ENCODE measurements at places on chromosomes 4 and X. TPM values are rescaled to one million over a fixed set of nuclear protein-coding genes. Genes with fewer than 3 reads are reported as not detected.

The KLHL13 gene
- total RNA-seq, result 0.45 TPM

- H3K36me3 ChIP-seq, result no peaks in the 10 kb centered on the region
- H3K4me1 ChIP-seq, result peaks cover 28% of the 10 kb centered on the region
- H3K27me3 ChIP-seq, result no peaks in the 10 kb centered on the region
- DNase-seq, result no peak
These were observed 59.6 kb downstream of the STK32B start for GRCh38 chr4:5110901-5111300.

DNA sequence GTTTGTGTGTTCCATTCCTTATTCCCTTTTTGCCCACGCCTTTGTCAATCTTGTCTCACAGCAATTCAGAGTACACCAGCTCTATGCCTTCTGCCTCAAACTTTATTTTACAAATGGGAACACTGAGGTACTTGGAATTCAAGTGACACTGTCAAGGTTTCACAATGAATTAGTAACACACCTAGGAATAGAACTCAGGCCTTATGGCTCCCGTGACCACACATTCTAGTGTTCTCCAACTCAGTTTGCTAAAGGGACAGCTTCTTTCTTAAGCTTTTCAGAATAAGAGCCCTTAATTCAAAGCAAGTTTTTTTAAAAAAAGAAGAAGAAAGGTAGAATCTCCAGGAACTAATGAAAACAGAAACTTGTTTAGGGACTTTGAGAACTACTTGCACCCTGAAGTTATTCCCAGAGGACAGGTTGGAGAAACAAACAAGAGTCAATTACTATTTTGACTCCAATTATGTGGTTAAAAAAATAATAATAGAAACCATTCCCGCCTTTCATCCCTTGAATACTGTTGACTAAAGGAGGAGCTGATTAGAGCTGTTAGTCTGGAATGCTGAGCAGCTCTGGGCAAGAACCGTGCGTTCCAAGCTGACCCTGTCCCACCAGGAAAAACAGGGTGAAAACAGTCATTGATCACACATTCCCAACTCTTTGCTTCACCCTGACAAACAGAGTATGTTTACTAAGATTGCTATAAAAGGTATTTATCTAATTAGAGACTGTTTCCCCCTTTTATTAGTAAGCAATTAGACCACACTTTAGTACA is 408.8 kb upstream of the CNKSR2 start:
- H3K4me3 ChIP-seq, result no peak overlapping the region
- no peaks in the 10 kb centered on the region for H3K27me3 ChIP-seq
- H3K4me1 ChIP-seq, result no peaks in the 10 kb centered on the region
- no peak for DNase-seq
- no peak overlapping the region for H3K27ac ChIP-seq

DNA sequence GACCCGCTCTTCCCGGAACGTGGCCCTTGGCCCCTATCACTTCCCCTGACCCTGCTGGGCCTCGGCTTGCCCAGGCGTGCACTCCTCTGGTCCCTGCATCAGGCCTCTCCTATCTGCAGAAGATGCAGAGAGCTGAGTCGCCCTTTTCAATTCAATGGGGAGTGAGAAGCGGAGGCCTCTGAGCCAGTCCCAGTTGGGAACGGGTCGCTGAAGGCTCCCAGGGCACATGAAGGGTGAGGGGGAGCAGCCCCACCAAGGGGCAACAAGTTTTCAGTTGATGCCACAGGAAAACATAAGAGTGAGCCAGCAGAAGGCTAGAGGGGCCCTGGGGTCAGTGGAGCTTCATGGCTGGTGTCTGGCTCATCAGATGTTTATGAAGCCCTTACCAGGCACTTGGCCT is 17.1 kb downstream of the PSAPL1 start:
- DNase-seq, result no peak
- H3K27ac ChIP-seq, result no peak overlapping the region
- no peaks in the 10 kb centered on the region for H3K4me1 ChIP-seq
- no peak overlapping the region for H3K4me3 ChIP-seq

- peak; percentile 94 for DNase-seq
- no peaks in the 10 kb centered on the region for H3K27me3 ChIP-seq
- no peaks in the 10 kb centered on the region for H3K36me3 ChIP-seq
- H3K4me1 ChIP-seq, result peaks cover 16% of the 10 kb centered on the region
- H3K27ac ChIP-seq, result peak overlapping the region; percentile 89
- peak overlapping the region; percentile 81 for H3K4me3 ChIP-seq
These were observed 2.9 kb downstream of the MAML3 start for GRCh38 chr4:140150886-140151698.

The KIF4A gene
- total RNA-seq, result 4.5 TPM

The ASMT gene
- not detected for total RNA-seq

The PAGE2B gene
- total RNA-seq, result not detected

The FATE1 gene
- not detected for total RNA-seq

DNA sequence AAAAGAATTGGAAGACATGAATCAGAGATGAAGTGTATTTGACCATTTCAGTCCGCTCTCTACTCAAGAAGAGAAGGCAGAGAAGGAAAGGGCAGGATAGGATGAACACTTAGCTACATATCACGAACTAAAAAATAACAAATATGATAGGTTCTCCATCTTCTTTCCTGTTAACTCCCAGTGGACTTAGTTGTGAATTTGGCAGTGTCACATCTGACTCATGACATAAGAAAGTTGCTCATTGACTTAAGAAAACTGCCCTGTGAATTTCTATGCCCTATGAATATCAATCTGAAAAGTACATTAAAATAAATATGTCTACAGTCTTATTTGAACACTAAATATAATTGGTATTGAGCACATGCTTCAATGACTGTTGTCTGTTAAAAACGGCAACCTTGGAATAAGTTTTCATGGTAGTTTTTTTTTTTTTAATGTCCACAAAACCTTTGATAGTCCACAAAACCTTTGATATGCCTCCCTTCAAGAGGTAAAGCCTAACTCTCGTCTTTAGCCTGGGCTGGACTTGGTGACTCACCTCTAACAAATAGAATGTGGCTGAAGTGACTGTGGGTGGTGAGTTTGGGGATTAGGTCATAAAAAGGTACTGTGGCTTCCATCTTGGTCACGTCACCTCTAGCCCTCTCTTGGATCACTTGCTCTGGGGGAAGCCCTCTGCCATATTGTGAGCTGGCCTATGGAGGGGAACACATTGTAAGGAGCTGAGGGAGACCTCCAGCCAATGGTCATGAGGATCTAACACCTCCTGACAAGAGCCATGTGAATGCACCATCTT is 184.7 kb upstream of the S100G start:
- no peaks in the 10 kb centered on the region for H3K27me3 ChIP-seq
- H3K4me1 ChIP-seq, result peaks cover 24% of the 10 kb centered on the region
- H3K4me3 ChIP-seq, result no peak overlapping the region
- H3K36me3 ChIP-seq, result no peaks in the 10 kb centered on the region
- no peak overlapping the region for H3K27ac ChIP-seq
- no peak for DNase-seq

GRCh38 chrX:154797006-154797405 is 8.3 kb downstream of the MPP1 start:
- H3K27me3 ChIP-seq, result no peaks in the 10 kb centered on the region
- no peak overlapping the region for H3K4me3 ChIP-seq

The PPAT gene
- 12.8 TPM for total RNA-seq

- H3K4me1 ChIP-seq, result peaks cover 6% of the 10 kb centered on the region
- H3K36me3 ChIP-seq, result no peaks in the 10 kb centered on the region
- H3K27ac ChIP-seq, result no peak overlapping the region
- no peaks in the 10 kb centered on the region for H3K27me3 ChIP-seq
- no peak for DNase-seq
These were observed 5.7 kb downstream of the CBLL2 start for GRCh38 chrX:22278375-22278774.

- H3K36me3 ChIP-seq, result no peaks in the 10 kb centered on the region
- no peaks in the 10 kb centered on the region for H3K4me1 ChIP-seq
- H3K4me3 ChIP-seq, result no peak overlapping the region
- DNase-seq, result no peak
- H3K27ac ChIP-seq, result no peak overlapping the region
These were observed 149.2 kb downstream of the CFAP299 start for GRCh38 chr4:80484712-80485111.

DNA sequence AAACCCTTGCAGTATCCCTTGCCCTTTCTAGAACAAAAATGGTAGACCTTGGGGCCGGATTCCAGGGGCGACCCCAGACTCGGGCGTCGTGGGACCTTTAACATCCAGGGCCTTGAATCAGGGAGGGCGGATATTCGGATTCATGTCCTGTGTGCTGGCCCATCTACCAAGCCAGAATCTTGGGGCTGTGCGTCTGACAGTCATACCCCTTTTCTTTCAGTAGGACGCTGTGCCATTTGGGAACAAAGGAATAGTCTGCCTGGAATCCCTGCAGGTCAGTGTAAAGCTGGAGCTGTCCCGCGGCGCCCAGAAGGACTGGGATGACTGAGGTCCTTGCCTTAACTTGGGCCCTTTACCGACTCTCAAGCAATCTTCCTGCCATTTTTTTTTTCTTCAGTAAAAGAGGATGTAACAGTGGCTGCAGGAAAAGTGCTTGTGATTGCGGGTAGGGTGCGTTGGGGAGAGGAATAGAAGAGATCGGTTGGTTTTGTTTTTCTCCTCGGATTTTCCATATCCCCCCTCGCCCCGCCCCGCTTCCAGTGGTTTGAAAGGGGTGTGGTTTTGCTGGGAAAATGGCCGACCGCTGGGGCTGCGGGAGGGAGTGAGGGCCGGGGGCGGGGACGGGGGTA is 518 bp downstream of the ARMCX1 start:
- peaks cover 18% of the 10 kb centered on the region for H3K4me1 ChIP-seq
- H3K27ac ChIP-seq, result peak overlapping the region; percentile 94
- no peaks in the 10 kb centered on the region for H3K27me3 ChIP-seq
- DNase-seq, result no peak
- peaks cover 10% of the 10 kb centered on the region for H3K36me3 ChIP-seq

The SAGE1 gene
- not detected for total RNA-seq

GRCh38 chr4:14028862-14029261 is 401.3 kb upstream of the BOD1L1 start:
- H3K27me3 ChIP-seq, result peaks cover 8% of the 10 kb centered on the region
- H3K27ac ChIP-seq, result no peak overlapping the region
- no peak for DNase-seq
- no peaks in the 10 kb centered on the region for H3K36me3 ChIP-seq
- H3K4me1 ChIP-seq, result no peaks in the 10 kb centered on the region

The RGN gene
- total RNA-seq, result 0.33 TPM

The ZNF711 gene
- total RNA-seq, result 6.7 TPM

Measured in chondrocyte (in vitro differentiated cells).